ENCODE measurements at places on chromosomes 2 and 18.

- no peak for DNase-seq
These were observed 16.0 kb downstream of the APCDD1 start for GRCh38 chr18:10470429-10470828.

- no peak for DNase-seq
These were observed 40.5 kb upstream of the REL start for GRCh38 chr2:60840880-60841279.

GRCh38 chr18:2197946-2198345 lies 373.4 kb downstream of the METTL4 start:
- no peak for DNase-seq

DNA sequence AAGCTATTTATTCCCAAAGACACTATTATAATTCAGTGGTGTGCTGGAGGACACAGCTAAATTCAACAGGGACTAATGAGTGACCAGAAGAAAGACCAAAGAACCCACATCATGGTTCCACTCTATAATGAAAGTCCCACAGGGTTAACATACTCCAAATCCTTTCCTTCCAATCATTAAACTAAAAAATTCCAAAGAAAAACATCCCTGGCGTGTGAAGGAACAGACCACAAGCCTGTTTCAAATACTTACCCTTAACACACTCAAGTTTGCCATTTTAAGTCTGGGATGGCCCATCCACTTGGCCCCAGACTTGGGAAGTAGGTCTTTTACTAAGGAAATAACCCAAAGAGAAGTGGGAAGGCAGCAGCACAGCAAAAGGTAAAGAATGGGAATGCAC lies 150.1 kb upstream of the CCDC150 start:
- DNase-seq: no peak

DNA sequence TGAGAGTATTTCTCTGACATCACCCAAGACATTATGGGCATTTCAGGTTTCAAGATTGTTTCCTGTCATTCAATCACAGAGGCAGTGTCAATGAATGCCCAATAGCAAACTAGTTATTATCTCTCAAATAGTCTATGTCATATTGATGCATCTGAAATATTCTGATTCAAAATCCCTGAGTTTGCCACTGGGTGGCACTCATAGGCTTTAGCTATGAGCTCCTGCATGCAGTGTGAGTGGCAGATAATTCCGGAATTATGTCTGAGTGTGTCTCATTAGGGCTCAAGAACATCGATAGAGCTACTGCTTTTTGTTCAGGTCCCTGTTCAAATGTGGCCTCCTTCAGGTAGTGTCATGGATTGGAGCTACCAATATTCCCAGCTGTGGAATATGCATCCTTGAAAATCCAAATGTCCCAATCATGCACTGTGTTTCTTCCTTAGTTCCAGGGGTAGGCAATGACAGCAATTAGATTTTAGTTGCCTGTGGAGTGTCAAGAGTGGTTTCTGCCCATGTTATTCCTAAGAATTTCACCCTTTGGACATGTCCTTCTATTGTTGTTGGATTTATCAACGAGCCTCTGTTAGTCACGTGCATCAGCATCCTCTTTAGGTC lies 7.8 kb upstream of the OR6B3 start:
- DNase-seq: no peak

DNA sequence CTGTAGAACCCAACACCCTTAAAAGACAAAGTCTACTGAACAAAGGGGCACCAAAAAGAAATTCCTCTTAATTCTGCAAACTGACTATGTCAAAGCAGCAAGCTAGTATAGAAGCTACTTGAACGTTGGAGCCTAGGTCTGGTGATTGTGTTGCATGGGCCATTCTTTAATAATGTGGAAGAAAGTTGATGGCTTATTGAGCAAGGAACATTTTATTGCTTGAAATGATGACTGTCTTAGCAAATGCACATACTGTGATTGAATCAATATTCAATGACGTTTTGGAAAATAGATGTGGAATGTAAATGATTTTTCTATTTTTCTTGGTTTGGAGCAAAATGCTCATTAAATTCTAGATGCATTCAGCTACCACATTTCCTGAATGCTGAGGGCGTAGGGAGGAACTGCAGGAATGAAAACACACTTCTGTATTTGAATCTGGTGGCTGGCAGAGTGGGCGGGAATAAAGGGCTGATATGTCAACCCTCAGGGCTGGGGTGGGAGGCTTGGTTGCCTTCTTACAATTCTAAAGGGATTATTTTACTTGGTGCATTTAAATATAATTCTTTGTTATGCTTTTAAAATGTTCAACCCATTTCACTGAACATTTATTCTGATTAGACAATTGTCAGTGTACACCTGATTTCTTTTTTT lies 26.5 kb downstream of the MYO3B start:
- DNase-seq: no peak

- DNase-seq: no peak
These were observed 946.6 kb downstream of the SLC4A3 start for GRCh38 chr2:220574038-220574437.

GRCh38 chr2:74464406-74464805 lies 776 bp downstream of the MOGS start:
- no peak for DNase-seq

DNA sequence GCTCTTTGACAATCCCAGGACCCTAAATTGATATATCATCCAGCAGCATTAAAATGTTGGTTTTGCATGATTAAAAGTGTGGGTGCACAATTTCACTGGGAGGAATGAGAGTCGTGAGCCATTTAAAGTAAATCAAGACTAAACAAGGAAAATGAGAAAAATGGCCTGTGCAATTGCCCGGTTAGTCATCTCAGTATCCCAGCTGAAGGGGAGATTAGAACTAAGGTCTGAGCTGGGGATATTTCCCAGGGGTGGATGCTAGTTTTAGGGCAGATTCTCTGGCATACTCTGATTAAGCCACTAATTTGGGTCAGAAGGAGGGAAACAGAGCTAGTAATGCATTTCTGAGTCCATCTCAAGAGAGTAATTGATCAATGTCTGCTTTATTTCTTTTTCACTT lies 177.2 kb downstream of the EN1 start:
- DNase-seq: no peak

DNA sequence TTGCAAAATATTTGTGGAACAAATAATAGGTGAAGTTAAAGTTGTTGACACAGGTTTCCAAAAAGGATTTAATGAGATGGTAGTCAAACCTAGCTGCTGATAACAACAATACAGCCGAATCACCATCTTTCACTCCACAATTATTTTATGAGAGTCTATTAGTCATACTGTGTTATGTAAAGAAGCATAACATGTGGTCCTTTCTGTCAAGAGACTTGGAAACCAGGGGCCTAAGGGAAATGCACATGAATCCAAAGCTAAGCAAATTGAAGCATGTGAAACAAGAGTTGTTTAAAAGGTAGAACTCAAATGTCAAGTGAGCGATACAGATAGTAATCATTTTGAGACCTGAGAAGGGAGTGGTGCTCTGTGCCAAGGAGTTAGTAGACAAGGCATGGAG lies 16.0 kb downstream of the CD28 start:
- no peak for DNase-seq

Measured in activated CD8-positive, alpha-beta memory T cell treated with anti-CD3 and anti-CD28 coated beads for 48 hours (primary cell).